ENCODE measurements at places on chromosomes 7 and 10.

DNA sequence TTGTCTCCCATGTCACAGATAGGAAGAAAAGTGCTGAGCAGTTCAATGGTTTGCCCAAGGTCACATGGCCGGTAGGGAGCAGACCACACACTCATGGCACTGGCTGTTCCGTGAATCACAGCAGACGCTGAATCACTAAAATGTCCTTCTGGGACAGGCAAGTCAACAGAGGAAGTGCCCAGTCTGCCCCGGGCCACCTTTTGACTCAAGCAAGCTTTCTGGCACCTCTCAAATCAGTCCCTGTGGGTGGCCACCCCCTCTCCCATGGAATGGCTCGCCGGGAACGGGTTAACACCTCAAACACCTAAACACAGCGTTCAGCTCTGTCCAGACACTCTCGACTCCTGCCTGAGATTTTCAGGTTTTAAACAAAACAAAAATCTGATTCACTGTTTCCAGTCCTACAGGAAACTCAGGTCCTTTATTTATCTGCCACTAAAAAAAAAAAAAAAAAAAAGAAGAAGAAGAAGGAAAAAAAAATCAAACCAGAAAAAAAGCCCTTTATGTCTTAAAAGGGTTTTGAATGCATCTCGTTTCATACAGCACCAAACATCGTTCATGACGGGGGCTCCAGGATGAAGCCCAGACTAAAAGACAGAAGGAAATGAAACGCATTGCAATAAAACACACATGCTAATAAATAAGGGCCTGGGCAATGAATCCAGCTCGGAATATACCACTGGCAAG lies 15.5 kb downstream of the CARD11 start:
- DNase-seq: no peak

DNA sequence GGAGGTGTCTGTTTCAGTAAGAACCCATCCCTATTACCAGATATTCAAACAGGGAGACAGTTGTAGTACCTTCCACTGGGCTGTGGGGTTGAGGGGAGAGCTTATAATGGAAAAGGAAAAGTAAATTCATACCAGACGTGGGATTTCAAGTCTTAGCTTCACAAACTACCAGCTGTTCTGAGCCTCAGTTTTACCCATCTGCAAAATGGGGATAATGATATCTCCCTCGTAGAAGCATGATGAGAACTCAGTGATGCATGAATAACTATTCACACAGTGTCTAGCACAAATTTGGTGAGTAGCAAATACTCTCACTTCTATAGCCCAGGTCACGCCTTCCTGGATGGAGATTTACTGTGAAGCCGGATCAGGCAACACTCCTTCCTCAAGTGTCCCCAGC lies 29.1 kb upstream of the IKZF1 start:
- DNase-seq: no peak

GRCh38 chr7:110590415-110590814 lies 500.5 kb upstream of the LRRN3 start:
- no peak for DNase-seq

GRCh38 chr7:158778471-158778870 lies 50.8 kb downstream of the ESYT2 start:
- no peak for DNase-seq

GRCh38 chr7:112156412-112156811 lies 49.8 kb downstream of the DOCK4 start:
- DNase-seq: no peak

- no peak for DNase-seq
These were observed 35.1 kb upstream of the ING3 start for GRCh38 chr7:120915314-120916105.

DNA sequence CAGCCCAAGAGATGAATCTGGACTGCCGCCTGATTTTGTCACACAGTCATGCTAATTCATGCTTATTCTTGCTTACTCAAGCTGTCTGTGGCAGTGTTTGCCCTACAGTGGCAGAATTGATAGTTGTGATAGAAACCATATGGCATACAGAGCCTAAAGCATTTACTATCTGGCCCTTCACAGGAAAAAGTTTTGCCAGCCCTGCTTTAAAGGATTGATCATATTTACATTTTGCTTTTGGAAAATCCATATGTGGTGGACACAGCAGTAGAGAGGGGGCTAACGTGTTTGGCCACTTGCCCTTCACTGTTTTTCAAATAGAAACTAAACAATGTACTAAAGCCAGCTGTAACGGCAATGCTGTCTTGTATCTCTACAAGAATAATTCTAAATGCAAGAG lies 974.0 kb upstream of the GHITM start:
- no peak for DNase-seq

DNA sequence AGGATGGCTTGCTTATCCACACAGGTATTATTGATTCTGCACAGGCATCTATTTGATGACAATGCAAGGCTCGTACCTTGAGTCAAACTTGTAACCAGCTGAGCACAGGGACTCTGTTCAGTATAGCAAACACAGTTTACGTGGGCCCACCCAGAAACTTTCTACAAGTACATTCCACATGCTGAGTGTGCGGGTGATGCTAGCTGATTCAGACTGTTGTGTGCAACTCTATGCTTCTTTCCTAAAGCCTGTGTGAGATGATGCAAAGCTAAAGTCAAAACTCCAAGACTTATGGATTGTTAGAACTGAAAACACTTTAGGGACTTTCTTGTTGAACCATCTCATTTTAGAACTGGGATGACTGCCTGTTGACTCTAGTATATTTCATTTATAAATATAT lies 21.5 kb upstream of the CALD1 start:
- DNase-seq: no peak

DNA sequence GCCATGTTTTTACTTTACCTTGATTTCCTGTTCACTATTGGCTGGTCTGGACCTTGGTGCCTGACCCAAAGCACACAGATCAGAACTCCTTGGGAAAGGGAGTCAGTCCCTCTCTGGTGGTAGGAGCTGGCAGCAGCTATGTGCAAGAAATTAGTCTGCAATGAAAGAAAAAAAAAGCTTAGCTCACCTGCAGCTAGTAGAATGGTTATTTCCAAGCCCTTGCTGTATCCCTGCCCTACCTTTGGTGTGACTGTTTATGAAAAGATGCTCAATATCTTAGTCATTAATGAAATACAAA lies 68.1 kb upstream of the PAPSS2 start:
- no peak for DNase-seq

Data from central memory CD8-positive, alpha-beta T cell (primary cell).